DND-41 (cell line): ENCODE measurements at places on chromosomes 12 and 14.
A peak's percentile ranks its signal among the peaks of the same experiment; 100 is the strongest.

GRCh38 chr14:76525106-76525821, 149.3 kb downstream of the ESRRB start:
- H3K4me3 ChIP-seq, result no peak overlapping the region
- no peaks in the 10 kb centered on the region for H3K27me3 ChIP-seq
- no peaks in the 10 kb centered on the region for H3K36me3 ChIP-seq
- H3K4me1 ChIP-seq, result no peaks in the 10 kb centered on the region
- DNase-seq, result no peak

GRCh38 chr14:57530571-57530970, 36.9 kb upstream of the CCDC198 start:
- no peak overlapping the region for H3K27ac ChIP-seq
- DNase-seq, result no peak
- H3K36me3 ChIP-seq, result no peaks in the 10 kb centered on the region
- H3K4me3 ChIP-seq, result no peak overlapping the region
- no peaks in the 10 kb centered on the region for H3K4me1 ChIP-seq

GRCh38 chr12:75414671-75415070, 23.8 kb downstream of the GLIPR1L2 start:
- H3K4me1 ChIP-seq, result no peaks in the 10 kb centered on the region
- no peaks in the 10 kb centered on the region for H3K27me3 ChIP-seq
- H3K27ac ChIP-seq, result no peak overlapping the region
- no peak overlapping the region for H3K4me3 ChIP-seq

DNA sequence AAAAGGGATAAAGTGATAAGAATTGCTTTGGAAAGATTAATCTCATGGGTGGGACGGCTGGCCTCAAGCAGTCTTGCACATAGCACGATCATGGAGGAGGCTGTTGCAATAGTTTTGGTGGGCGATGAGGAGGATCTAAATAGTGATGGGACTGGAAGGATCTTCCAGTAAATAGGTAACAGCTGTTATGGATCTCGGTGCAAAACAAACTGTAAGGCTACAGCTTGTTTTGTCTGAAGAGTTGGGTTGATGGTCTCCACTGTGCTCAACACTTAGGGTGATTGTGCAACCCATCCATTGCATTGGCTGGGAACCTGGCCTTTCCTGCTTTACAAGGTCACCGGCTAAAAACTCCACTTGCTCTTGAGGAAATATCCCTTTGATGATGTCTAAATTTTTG, 21.0 kb downstream of the IGF1 start:
- no peaks in the 10 kb centered on the region for H3K4me1 ChIP-seq
- no peak overlapping the region for H3K4me3 ChIP-seq
- no peak overlapping the region for H3K27ac ChIP-seq

- H3K36me3 ChIP-seq, result no peaks in the 10 kb centered on the region
- H3K27ac ChIP-seq, result no peak overlapping the region
- H3K27me3 ChIP-seq, result peaks cover 8% of the 10 kb centered on the region
- no peak overlapping the region for H3K4me3 ChIP-seq
- DNase-seq, result no peak
These were observed 85.1 kb downstream of the ATP23 start for GRCh38 chr12:58026426-58026825.

- no peaks in the 10 kb centered on the region for H3K4me1 ChIP-seq
- peaks cover 10% of the 10 kb centered on the region for H3K27me3 ChIP-seq
These were observed 51.4 kb downstream of the ERH start for GRCh38 chr14:69346710-69347109.

DNA sequence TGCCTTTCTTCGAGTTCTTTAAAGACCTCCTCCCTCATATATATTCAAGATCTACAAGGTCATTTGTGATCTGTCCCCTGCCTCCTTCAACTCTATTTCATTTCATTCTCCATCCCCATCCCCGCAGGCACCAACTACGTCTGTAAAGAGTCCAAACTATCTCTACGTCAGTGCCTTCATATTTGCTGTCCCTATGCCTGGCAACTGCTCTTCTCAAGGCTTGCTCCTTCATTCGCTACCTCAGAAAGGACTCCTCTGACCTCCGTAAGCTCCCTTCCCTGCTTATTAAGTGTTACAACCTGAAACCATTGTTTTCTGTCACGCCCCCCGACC, 650 bp downstream of the LLPH start:
- no peaks in the 10 kb centered on the region for H3K27me3 ChIP-seq
- peak overlapping the region; percentile 76 for H3K4me3 ChIP-seq
- peaks cover 50% of the 10 kb centered on the region for H3K36me3 ChIP-seq
- peak overlapping the region; percentile 87 for H3K27ac ChIP-seq
- no peak for DNase-seq
- peaks cover 44% of the 10 kb centered on the region for H3K4me1 ChIP-seq

DNA sequence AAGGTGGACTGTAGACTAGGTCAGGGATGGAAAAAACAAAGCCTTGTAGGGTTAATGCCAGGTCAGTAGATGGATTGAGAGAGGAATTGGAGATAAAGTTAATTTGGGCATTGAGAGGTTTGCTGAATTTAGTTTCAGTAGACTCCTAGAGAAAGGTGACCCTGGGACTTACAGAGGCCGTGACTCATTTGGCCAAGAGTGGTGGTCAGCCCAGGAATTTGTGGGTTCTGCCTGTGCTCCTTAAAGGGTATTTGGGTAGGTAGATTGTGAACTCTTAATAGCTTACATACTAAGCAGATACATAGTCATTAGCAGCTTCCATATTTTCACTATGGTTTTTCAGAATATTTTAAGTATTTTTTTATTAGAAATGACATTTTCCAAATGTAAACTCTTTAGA, 21.8 kb downstream of the PLEKHA5 start:
- no peak overlapping the region for H3K4me3 ChIP-seq
- no peak for DNase-seq
- H3K27me3 ChIP-seq, result no peaks in the 10 kb centered on the region
- no peaks in the 10 kb centered on the region for H3K4me1 ChIP-seq
- no peak overlapping the region for H3K27ac ChIP-seq
- peaks cover 6% of the 10 kb centered on the region for H3K36me3 ChIP-seq

GRCh38 chr14:49879646-49880204, 13.2 kb upstream of the ARF6 start:
- DNase-seq, result peak; percentile 64
- no peaks in the 10 kb centered on the region for H3K4me1 ChIP-seq
- H3K36me3 ChIP-seq, result no peaks in the 10 kb centered on the region
- no peak overlapping the region for H3K27ac ChIP-seq
- H3K4me3 ChIP-seq, result no peak overlapping the region

GRCh38 chr12:127723251-127723650, 543.7 kb upstream of the TMEM132C start:
- H3K4me1 ChIP-seq, result no peaks in the 10 kb centered on the region
- H3K36me3 ChIP-seq, result no peaks in the 10 kb centered on the region
- no peak overlapping the region for H3K4me3 ChIP-seq
- H3K27ac ChIP-seq, result no peak overlapping the region
- no peaks in the 10 kb centered on the region for H3K27me3 ChIP-seq
- DNase-seq, result no peak

- H3K36me3 ChIP-seq, result no peaks in the 10 kb centered on the region
- DNase-seq, result no peak
- H3K27ac ChIP-seq, result no peak overlapping the region
- H3K4me3 ChIP-seq, result no peak overlapping the region
- H3K27me3 ChIP-seq, result no peaks in the 10 kb centered on the region
These were observed 572.8 kb upstream of the FBXO33 start for GRCh38 chr14:40004871-40005500.

DNA sequence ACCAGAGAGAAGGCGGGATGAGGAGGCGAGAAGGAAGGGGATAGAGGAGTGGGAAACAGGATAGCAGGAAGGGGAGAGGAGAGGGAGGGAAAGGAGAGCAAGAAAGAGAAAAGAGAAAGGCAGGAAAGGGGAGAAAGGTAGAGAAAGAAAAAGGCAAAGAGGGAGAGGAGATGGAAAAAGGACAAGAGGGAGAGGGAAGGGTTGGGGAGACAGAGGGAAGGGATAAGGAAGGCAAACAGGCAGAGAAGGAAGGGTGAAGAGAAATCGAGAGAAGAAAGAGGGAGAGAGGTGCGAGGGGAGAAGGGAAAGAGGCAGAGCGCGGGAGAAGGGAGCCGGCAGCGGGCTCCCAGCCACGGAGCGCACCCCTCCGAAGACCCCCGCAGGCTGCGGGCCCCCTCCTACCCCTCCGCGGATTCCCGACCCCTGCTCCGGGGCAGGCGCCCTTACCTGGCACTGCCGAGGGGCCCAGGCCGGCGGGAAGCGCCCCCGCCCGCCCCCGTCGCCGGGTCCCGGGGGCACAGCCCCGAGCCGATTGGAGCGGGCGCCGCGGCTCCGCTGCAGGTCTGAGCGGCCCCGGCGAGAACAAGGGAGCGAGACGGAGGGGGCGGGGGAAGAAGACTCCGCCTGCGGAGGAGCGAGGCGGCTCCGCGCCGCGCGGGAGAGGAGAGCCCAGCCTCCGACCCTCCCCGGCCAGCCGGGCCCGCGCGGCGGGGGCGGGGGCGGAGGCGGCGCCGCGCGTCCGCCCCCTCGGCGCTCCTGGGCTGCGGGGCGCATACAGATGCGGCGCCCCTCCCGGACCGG, at the start of gene CDH24:
Gene CDH24, minus strand, starts transcription at position 565 of the 801 bp plus-strand sequence. CDS start 1,787 bp downstream, outside the sequence.
- DNase-seq, result peak; percentile 81
- H3K36me3 ChIP-seq, result peaks cover 31% of the 10 kb centered on the region

DNA sequence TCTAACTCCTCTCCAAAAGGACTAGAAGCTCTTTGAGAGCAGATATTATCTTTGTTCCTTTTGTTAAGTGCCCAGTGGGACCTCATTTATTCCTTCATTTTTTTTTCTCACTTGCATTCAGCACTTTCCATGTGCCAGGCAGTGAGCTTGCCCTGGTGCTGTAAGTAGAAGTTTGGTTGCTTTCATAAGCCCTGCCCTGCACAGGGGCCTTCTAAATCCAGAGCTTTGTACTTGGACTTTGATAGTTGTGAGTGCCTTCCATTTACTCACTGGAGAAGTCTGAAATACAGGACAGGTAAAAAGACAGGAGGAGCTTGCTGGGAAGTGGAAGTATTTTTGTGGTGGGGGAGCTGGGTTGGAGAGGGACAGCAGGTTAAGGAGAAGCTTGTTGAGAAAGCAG, 56.7 kb upstream of the PTCSC3 start:
- no peaks in the 10 kb centered on the region for H3K36me3 ChIP-seq
- no peak overlapping the region for H3K27ac ChIP-seq
- no peaks in the 10 kb centered on the region for H3K4me1 ChIP-seq
- DNase-seq, result no peak
- H3K4me3 ChIP-seq, result no peak overlapping the region

GRCh38 chr12:71297930-71298329, 140.1 kb upstream of the TSPAN8 start:
- H3K27ac ChIP-seq, result no peak overlapping the region
- H3K4me1 ChIP-seq, result no peaks in the 10 kb centered on the region
- no peak overlapping the region for H3K4me3 ChIP-seq
- no peaks in the 10 kb centered on the region for H3K36me3 ChIP-seq

- no peaks in the 10 kb centered on the region for H3K36me3 ChIP-seq
- no peak for DNase-seq
- no peak overlapping the region for H3K4me3 ChIP-seq
- no peak overlapping the region for H3K27ac ChIP-seq
These were observed 29.0 kb downstream of the MOAP1 start for GRCh38 chr14:93155667-93156066.

GRCh38 chr12:90974286-90974685, 19.3 kb upstream of the CCER1 start:
- no peaks in the 10 kb centered on the region for H3K36me3 ChIP-seq
- H3K4me3 ChIP-seq, result no peak overlapping the region
- H3K27me3 ChIP-seq, result peaks cover 3% of the 10 kb centered on the region

GRCh38 chr14:33019346-33019745, 80.7 kb downstream of the NPAS3 start:
- no peaks in the 10 kb centered on the region for H3K36me3 ChIP-seq
- no peaks in the 10 kb centered on the region for H3K27me3 ChIP-seq
- no peaks in the 10 kb centered on the region for H3K4me1 ChIP-seq
- H3K4me3 ChIP-seq, result no peak overlapping the region

DNA sequence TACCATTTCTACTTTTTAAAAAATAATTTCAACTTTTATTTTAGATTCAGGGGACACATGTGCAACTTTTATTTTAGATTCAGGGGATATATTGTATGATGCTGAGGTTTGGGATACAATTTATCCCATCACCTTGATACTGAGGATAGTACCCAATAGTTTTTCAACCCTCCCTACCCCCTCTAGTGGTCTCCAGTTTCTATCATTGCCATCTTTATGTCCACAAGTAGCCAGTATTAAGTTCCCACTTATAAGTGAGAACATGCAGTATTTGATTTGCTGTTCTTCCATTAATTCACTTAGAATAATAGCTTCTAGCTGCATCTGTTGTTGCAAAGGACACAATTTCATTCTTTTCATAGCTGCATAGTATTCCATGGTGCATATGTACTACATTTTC, 162.5 kb downstream of the ANKS1B start:
- no peak overlapping the region for H3K27ac ChIP-seq
- no peaks in the 10 kb centered on the region for H3K36me3 ChIP-seq
- no peaks in the 10 kb centered on the region for H3K4me1 ChIP-seq
- H3K27me3 ChIP-seq, result no peaks in the 10 kb centered on the region
- no peak overlapping the region for H3K4me3 ChIP-seq

DNA sequence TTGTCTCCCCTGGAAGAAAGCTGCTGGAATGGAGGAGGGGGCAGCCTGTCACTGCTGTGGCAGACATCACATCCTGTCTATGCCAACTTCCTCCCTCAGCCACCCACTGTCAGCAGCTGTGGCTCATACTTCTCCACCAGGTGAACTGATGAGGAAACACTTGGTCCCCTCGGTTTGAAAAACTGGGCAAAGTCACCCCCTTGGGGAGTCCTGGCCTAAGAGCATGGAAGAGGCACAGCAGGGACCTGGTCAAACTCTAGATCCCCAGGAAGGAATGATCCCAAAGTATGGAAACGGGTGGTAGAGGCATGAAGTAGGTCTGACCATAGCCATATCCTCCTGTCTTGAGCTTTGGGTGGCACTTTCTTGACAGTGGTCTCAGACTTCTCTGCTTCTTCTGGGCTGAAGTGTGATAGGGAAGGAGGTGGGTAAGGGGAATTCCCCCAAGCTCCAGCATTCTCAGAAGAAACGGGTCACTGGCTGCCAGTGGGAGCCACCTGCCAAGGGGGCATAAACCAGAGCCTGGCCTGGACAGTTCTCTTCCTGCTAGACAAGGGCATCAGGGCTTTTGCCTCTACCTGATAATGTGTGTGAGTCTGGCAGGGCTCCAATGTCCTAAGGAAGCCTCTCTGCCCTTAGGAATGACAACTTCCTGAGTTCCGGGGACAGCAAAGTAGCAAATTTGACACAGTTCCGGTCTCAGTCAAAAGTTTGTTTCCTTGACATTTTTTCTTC, 36.0 kb downstream of the FMNL3 start:
- peak; percentile 86 for DNase-seq
- H3K4me1 ChIP-seq, result peaks cover 30% of the 10 kb centered on the region
- no peaks in the 10 kb centered on the region for H3K36me3 ChIP-seq
